ENCODE measurements at places on chromosomes 16 and 17.

DNA sequence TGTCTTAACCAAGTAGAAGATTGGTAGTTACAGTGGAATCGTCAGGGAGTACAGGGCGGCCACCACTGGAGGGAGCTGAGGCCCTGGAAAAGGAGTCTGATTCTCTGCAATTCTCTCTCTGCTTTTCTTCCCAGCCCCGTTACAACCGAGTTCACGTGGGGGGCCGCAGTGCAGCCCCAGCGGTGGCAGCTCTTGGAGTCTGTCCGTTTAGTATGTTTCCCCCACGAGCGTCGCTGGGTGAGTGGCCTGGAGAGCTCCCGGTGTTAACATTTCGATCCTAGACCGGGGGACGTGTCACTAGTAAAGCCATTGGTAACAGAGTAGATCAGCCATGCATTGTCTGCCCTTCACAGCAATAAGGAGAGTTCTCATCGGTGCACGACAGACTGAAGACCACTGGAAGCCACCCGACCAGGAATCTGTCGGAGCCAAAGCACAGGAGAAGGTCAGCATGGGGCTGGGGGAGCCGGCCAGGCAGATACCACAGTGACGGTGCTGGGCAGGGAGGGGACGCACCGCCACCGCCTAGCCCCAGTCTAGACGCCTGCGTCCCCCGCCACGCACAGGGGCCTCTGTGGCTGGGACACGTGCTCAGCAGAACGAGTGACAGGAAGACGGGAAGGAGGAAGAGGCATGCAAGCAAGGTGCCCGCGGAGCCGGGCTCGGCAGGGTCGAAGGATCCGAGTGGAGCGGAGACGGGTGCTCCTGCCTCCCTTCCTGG is 15.7 kb downstream of the SLC16A3 start:
- no peak for DNase-seq

GRCh38 chr17:6421700-6422604 is 13.0 kb downstream of the AIPL1 start:
- DNase-seq: peak; percentile 69

DNA sequence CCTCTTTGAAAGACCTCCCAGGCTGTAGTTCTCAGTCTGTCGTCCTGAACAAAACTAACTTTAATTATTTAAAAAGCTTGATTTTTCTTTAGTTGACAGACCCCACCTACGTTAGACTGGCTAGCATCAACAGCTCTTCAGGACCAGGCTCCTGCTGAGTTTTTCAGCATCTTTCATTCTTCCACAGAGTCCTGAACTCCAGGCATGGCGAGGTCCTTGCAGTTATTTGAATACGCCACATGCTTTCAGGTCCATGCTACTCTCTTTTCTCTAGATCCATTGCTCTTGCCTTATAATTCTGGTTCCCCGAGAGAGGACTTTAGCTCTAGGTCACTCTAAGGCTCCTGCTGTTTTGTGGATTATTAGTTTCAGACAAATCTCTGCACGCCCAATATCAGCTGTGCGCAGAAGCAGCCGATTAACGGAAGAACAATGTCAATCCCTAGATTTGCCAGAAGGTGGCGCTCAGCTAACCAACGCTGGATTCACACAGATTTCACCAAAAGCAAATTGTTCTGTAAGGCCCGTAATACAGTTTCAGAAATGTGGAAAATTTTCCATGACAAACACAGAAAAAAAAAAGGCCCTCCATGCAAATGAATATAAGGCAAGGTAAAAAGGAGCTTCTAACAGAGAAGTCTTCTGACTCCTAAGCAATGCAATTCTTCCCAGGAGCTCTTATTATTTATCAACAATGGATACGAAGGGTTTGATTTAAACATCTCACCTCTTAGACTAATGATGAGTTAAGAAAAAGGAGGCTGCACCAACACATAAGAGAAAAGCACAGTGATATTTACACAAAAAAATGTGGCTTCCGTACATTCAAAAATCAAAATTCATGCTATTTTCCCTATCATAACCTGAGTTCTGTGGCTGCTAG is 33.5 kb upstream of the BCO1 start:
- DNase-seq: peak; percentile 54

- DNase-seq: peak; percentile 96
These were observed 118.0 kb upstream of the ZNF469 start for GRCh38 chr16:88264641-88265285.

DNA sequence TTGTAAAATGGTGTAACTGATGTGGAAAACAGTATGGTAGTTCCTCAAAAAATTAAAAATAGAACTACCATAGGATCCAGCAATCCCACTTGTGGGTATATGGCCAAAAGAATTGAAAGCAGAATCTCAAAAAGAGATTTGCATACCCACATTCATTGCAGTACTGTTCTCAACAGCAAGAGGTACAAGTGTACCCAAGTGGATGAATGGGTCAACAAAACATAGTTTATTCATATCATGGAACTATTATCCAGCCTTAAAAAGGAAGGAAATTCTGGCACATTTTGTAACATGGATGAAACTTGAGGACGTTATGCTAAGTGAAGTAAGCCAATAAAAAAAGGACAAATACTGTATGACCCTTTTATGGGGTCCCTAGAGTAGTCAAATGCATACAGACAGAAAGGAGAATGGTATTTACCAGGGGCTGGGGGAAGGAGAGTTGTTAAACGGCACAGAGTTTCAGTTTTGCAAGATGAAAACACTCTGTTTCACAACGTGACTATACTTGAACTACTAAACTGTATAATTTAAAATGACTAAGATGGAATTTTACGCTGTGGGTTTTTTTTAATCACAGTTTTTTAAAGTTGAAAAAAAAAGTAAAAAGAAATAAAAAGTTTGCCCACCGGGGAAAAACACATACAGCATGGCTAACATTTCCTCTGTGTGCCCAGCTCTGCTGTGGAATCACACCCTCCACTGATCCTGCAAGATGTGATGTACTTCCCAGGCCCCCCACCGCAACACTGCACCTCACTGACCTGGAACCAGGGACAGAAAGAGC is 6.1 kb downstream of the TVP23A start:
- DNase-seq: no peak

GRCh38 chr17:35373534-35373983 is at the start of gene SLFN11:
Gene SLFN11 (minus strand): TSS chr17:35373621. CDS start chr17:35363807, 9,814 bp downstream.
- peak; percentile 92 for DNase-seq

DNA sequence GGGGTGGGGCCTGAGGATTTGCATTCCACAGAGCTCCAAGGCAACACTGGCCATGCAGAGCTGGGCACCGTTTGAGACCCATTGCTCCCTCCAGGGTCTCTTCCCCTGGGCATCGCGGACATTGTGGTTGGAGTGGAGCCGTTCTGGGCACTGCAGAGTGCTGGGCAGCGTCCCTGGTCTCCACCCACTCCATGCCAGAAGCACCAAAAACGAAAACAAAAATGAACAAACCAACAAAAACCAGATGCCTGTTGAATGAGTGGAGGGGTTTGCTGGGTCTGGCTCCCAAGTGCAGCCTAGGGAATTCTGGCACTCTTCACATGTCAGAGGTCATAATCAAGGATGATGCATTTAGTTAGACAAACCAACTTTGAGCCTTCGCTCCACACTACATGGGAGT is 17.9 kb downstream of the WNT9B start:
- DNase-seq: no peak

- no peak for DNase-seq
These were observed 239.0 kb downstream of the SNX29 start for GRCh38 chr16:12215277-12216105.

DNA sequence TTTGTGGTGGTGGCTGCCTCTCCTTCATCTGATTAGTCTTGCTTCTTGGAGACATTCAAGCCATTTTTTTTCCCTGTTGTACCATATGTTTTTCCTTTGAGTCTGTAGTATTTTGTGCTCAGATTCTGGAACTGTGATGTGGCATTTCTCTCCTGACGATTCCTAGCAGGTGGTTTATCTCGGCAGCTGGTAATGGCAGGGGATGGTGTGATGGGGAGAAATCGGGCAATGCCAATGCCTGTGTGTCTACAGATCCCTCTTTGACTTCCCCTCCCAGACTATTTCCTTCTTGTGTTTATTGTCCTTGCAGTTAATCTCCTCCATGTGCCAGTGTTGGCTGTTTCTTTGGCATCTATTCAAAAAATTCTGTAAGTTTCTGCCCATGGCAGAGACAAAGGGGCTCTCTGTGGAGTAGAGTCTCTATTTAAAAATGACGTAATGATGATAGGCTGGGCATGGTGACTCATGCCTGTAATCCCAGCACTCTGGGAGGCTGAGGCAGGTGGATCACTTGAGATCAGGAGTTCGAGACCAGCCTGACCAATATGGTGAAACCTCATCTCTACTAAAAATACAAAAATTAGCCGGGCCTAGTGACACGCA is 90.2 kb upstream of the ERCC4 start:
- DNase-seq: peak; percentile 1

- no peak for DNase-seq
These were observed 1.8 kb upstream of the FLOT2 start for GRCh38 chr17:28899212-28899815.

- DNase-seq: no peak
These were observed 2.8 kb downstream of the PLCD3 start for GRCh38 chr17:45129426-45129939.

DNA sequence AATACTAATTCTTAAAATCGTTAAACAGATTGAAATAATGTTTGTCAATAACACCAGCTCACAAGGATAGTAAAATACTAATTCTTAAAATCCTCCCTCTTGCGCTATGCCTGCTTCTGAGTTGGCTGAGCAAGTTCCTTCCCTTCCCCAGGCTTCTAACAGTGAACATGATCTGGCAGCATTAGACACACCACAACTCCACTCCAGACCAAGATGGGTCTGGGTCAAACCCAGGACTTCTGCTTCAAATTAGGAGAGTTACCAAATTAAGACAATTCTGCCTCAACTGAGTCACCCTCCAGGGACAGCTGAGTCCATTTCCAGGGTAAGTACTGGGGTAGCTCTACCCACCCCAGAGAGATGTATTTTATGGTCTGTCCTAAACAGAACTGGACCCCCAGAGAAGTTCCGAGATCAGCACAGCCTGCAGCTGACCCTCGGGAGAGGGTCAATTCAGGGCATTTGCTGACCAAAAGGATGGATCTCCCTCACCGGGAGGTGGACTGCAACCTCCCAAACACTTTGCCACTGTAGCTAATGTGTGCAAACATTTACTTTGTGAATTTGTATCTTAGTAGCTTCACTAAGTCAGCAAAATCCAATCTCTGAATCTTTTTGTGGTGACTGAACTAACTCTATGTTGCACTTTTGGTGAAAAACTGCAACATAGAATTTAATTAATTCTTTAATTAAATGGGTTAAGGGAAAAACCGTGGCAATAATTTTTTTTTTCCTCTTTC is 48.8 kb downstream of the ADCY9 start:
- peak; percentile 15 for DNase-seq

GRCh38 chr17:4939546-4939795 is 375 bp downstream of the SLC25A11 start:
- no peak for DNase-seq

- DNase-seq: no peak
These were observed 547.2 kb downstream of the KCNJ2 start for GRCh38 chr17:70716551-70716950.

GRCh38 chr16:31810863-31811262 is 62.7 kb upstream of the ZNF267 start:
- DNase-seq: no peak

DNA sequence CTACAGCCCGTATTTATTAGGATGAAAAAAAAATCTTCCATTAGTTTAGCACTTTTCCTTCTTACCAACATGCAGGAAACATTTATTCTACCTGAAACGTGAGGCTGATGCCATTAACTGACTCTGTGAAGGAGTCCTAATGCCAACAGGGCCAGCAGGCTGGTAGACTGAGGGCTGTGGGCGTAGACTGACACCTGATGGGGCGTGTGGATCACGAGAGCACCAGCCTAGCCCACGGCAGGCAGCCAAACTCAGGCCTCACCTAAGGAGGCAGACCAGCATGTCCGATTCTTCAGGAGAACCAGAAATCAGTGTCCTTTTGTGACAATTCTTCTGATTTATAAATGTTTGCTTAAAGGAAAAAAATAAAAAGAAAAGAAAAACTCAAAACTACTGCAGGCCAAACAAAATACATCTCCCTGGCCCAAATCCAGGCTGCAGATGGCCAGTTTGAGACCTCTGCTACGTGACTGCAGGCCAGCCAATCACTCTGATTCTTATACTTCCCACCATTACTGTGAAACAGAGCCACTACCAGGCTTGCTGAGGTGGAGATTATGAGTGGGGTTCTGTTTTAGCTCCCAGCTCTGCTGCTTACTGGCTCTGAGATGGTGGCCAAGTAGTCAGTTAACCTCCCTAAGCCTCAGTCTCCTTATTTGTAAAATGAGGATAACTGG is 66.5 kb downstream of the GNAO1 start:
- no peak for DNase-seq

DNA sequence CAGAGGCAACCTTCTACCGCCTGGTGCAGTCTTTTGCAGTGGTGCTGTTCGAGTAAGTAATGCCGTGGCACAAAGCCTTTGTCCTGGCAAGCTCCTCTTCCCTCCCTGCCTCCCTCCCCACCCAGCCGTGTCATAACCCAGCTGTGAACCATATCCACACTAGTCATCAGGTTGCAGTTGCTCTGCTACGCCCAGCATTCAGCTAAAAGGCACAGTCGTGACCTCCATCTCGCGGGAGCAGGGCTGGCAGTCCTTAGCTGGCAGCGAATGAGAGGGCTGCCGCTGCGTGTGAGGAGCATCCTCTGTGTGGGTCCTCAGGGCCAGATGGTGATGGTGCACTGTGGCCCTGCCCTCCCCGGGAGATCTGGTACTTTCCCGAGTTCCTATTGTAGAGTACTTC is 39.3 kb downstream of the CIBAR2 start:
- no peak for DNase-seq

DNA sequence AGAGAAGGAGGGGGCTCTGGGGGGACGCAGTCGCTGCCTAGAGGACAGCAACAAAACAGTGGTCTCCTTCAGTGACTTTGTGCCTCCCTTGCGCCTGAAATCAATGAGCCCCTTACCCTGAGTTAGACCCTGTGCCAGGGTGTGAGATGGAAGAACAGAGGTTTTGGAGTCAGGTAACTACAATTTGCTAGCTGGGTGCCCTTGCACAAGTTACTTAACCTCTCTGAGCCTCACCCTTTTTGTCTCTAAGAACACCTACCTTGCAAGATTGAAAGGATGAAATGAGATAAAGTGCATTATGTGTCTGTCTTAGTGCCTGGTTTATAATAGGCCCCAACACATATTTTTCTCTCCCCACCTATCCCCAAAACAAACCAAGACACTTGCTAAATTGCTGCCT is 9.9 kb downstream of the RND2 start:
- DNase-seq: no peak

GRCh38 chr17:39634384-39634871 is 2.5 kb upstream of the STARD3 start:
- DNase-seq: peak; percentile 42

All from RPMI7951 (cell line).